ENCODE measurements at places on chromosomes 2 and 18. TPM values are rescaled to one million over a fixed set of nuclear protein-coding genes. Genes with fewer than 3 reads are reported as not detected.

Gene KCNJ3
- total RNA-seq = not detected

- DNase-seq = no peak
- peaks cover 2% of the 10 kb centered on the region for H3K4me1 ChIP-seq
- no peak overlapping the region for H3K4me3 ChIP-seq
- no peaks in the 10 kb centered on the region for H3K27me3 ChIP-seq
- no peaks in the 10 kb centered on the region for H3K36me3 ChIP-seq
- H3K27ac ChIP-seq = no peak overlapping the region
Measured at GRCh38 chr2:205086662-205087061, 541.4 kb downstream of the PARD3B start.

DNA sequence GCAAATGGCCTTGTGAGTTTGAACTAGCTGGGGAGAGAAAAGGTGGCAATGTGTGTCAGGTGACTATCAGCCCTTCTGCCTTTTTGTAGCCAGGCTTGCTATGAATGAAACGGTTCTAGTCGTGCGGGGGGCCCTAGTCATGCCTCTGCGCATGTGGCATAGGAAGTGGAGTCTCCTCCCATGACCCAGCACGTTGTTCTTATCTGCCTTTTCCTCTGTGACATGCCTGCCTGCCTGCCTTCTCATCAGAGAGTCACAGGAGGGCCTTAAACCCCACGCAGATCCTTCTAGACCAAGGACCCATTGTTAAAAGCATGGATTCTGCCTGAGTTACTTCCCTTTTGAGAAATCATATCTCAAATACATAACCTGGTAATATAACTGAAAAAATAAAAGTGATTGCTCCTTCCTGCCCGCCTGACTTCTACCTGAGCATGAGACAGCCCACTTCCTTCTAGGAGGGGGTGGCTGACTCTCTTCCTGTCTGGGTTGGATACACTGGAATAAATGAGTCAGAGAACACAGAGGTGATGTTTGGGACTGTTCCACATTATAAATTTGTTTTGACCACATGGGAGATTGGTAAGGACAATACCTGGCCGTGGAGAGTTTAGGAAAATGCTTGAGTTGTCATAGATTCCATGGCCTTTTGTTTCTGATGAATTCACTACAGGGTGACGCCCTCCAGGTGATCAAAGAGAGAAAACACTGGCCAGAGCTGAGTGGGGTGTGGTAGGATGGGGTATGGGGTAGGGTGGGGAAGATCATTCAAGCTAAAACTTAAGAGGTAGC, 49.8 kb downstream of the FBLN7 start:
- peak overlapping the region; percentile 94 for H3K27ac ChIP-seq
- peak; percentile 91 for DNase-seq
- H3K4me3 ChIP-seq = peak overlapping the region; percentile 38
- peaks cover 66% of the 10 kb centered on the region for H3K36me3 ChIP-seq
- H3K4me1 ChIP-seq = peaks cover 85% of the 10 kb centered on the region

GRCh38 chr2:157989227-157989626, 112.4 kb upstream of the UPP2 start:
- DNase-seq = no peak
- no peaks in the 10 kb centered on the region for H3K36me3 ChIP-seq

- no peak overlapping the region for H3K4me3 ChIP-seq
- H3K27ac ChIP-seq = no peak overlapping the region
- no peaks in the 10 kb centered on the region for H3K36me3 ChIP-seq
- H3K27me3 ChIP-seq = peaks cover 7% of the 10 kb centered on the region
Measured at GRCh38 chr2:95500854-95501253, 16.3 kb upstream of the TRIM43B start.

GRCh38 chr2:8886876-8887275, 49.5 kb upstream of the KIDINS220 start:
- DNase-seq = no peak
- H3K27me3 ChIP-seq = no peaks in the 10 kb centered on the region
- no peak overlapping the region for H3K4me3 ChIP-seq
- no peak overlapping the region for H3K27ac ChIP-seq
- H3K36me3 ChIP-seq = no peaks in the 10 kb centered on the region
- no peaks in the 10 kb centered on the region for H3K4me1 ChIP-seq

Gene RIT2
- total RNA-seq = not detected

DNA sequence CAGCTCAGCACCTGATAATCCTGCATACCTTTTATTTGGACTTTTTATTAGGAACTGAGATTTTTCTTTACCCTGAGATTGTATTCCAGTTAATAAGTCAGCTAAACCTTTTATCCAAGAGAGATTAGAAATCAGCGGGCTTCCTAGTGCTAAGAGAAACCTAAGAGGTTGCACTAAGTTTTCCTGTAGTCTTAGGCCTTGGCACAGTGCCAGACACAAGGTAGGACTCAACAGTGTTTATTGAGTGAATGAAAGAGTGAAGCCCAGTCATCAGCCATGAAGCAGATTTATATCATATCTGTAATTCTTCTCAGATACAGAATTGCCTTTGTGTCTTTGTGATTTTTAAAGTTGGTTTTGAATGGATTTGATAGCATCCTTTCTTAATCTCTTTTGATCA, 13.6 kb downstream of the OTX1 start:
- no peak for DNase-seq
- no peak overlapping the region for H3K27ac ChIP-seq
- peaks cover 4% of the 10 kb centered on the region for H3K36me3 ChIP-seq
- H3K4me1 ChIP-seq = peaks cover 5% of the 10 kb centered on the region
- H3K4me3 ChIP-seq = no peak overlapping the region

GRCh38 chr2:34549710-34550345, 950.7 kb upstream of the FAM98A start:
- H3K4me1 ChIP-seq = no peaks in the 10 kb centered on the region
- no peak overlapping the region for H3K27ac ChIP-seq

DNA sequence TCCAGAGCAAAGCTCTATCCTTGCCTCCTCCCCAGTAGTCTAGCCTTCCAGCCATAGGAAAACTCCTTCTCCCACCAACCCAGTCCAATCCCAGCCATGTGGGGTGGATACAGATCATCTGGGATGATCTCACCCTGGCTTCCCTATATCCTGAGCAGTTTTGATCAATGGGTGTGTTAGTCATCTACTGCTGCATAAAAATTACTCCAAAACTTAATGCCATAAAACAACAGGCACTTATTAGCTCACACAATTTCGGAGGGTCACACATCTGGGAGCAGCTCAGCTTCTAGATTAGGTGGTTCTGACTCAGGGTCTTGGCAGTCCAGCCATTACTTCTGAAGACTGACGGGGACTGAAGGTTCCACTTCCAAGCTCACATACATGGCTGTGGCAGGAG, 190.4 kb downstream of the SPP2 start:
- no peak overlapping the region for H3K27ac ChIP-seq
- H3K4me3 ChIP-seq = no peak overlapping the region
- no peaks in the 10 kb centered on the region for H3K27me3 ChIP-seq
- H3K36me3 ChIP-seq = no peaks in the 10 kb centered on the region
- DNase-seq = no peak
- H3K4me1 ChIP-seq = peaks cover 10% of the 10 kb centered on the region

DNA sequence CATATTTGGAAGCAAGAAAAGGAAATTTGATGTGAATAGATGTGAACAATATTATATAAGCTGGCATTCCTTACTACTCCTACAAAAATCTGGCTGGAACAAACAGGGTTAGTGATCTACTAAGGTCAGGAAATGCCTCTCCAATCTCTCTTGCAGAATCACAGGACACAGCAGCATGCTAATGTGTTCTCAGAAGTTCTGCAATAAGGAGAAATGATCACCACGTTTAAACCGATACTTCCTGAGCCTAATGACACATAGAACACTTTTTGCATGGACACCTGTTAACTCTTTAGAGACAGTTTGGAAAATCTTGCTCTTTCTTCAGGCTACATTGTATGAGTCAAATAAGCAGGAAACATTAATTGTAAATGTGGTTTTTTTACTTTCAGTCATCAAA, 89.6 kb upstream of the MAP3K20 start:
- no peak overlapping the region for H3K27ac ChIP-seq
- H3K4me1 ChIP-seq = peaks cover 9% of the 10 kb centered on the region
- H3K27me3 ChIP-seq = peaks cover 9% of the 10 kb centered on the region
- no peak overlapping the region for H3K4me3 ChIP-seq

Gene CTLA4
- total RNA-seq = 245 TPM

Gene UCN
- 1.9 TPM for total RNA-seq

Gene KIF5C
- total RNA-seq = 30.8 TPM

GRCh38 chr2:86400321-86400720, 40.9 kb upstream of the KDM3A start:
- DNase-seq = no peak
- peaks cover 5% of the 10 kb centered on the region for H3K27me3 ChIP-seq
- no peak overlapping the region for H3K4me3 ChIP-seq
- no peaks in the 10 kb centered on the region for H3K36me3 ChIP-seq

DNA sequence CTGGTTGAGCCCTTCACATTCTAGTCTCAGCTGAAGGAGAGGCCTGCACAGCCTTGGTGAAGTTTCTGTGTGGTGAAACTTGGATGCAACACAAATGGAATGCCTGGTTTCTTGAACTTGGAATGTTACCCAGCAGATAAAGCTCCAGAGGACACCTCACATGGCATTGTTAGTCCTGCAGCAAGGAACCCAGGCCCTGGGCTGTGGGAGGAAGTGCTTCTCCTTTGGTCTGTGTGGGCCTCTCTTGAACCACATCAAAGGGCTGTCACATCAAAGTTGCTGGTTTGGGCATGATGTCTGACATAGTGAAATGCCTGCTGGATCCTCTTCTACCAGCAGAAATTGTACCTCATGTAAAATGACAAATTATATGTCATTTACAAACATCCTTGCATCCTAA, 198.5 kb downstream of the FHOD3 start:
- no peak overlapping the region for H3K27ac ChIP-seq
- no peak overlapping the region for H3K4me3 ChIP-seq
- no peaks in the 10 kb centered on the region for H3K36me3 ChIP-seq
- DNase-seq = peak; percentile 15
- peaks cover 7% of the 10 kb centered on the region for H3K27me3 ChIP-seq
- H3K4me1 ChIP-seq = no peaks in the 10 kb centered on the region

Gene PSTPIP2
- total RNA-seq = 13.5 TPM

Gene MTA3
- total RNA-seq = 25.1 TPM

GRCh38 chr18:34604591-34604990, 105.5 kb upstream of the DTNA start:
- no peak overlapping the region for H3K27ac ChIP-seq
- no peak for DNase-seq
- no peaks in the 10 kb centered on the region for H3K36me3 ChIP-seq
- no peaks in the 10 kb centered on the region for H3K27me3 ChIP-seq

Gene PDK1
- 24.7 TPM for total RNA-seq

Gene EGR4
- total RNA-seq = 0.24 TPM

DNA sequence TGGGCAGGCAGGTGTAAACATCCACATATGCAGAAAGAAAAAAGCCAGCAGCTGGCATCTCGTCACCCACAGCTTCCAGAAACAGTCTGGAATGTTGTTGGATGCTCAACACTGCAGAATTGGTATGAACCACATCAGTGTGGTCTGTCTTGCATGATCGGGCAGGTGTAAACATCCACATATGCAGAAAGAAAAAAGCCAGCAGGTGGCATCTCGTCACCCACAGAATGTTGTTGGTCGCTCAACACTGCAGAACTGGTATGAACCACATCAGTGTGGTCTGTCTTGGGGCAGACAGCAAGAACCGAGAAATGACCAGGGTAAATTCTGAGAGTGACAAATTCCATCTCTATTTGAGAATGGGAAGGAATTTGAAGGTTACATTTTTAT, 39.6 kb downstream of the DOCK10 start:
- DNase-seq = peak; percentile 54
- peaks cover 4% of the 10 kb centered on the region for H3K36me3 ChIP-seq
- peak overlapping the region; percentile 74 for H3K27ac ChIP-seq
- H3K27me3 ChIP-seq = no peaks in the 10 kb centered on the region

DNA sequence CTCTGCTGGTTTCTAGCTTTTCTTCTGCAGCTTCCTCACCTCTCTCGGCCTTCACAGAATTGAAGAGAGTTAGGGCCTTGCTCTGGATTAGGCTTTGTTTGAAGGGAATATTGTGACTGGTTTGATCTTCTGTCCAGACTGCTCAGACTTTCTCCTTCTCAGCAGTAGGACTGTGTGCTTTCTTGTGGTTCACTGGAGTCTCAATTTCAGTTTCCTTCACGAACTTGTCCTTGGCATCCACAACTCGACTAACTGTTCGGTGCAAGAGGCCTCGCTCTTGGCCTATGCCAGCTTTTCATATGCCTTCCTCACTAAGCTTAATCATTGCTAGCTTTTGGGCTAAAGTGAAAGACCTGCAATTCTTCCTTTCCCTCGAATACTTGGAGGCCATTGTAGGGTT, 18.9 kb upstream of the SALL3 start:
- H3K4me1 ChIP-seq = no peaks in the 10 kb centered on the region
- H3K36me3 ChIP-seq = no peaks in the 10 kb centered on the region
- no peaks in the 10 kb centered on the region for H3K27me3 ChIP-seq
- DNase-seq = no peak
- H3K4me3 ChIP-seq = no peak overlapping the region

DNA sequence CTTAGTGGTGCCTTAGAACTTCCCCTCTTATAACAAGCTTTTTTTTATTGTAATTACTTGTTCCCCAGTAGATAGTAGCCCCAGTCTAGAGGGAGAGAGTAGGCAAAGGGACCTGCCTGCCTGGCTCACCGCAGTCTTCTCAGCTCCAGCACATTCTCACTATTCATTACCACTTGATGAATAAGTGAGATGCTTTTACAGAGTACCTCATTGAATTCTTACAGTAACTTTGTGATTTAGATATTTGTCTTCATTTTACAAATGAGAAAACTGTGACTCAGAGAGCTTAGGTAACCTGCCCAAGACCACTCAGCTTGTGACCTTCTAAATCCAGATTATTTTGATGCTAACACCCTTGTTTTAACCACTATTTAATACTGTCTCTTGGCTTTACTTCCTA, 77.8 kb downstream of the CHRNA1 start:
- H3K27me3 ChIP-seq = no peaks in the 10 kb centered on the region
- H3K27ac ChIP-seq = no peak overlapping the region

Gene HOXD1
- total RNA-seq = not detected

Gene SPATS2L
- total RNA-seq = 25.4 TPM

DNA sequence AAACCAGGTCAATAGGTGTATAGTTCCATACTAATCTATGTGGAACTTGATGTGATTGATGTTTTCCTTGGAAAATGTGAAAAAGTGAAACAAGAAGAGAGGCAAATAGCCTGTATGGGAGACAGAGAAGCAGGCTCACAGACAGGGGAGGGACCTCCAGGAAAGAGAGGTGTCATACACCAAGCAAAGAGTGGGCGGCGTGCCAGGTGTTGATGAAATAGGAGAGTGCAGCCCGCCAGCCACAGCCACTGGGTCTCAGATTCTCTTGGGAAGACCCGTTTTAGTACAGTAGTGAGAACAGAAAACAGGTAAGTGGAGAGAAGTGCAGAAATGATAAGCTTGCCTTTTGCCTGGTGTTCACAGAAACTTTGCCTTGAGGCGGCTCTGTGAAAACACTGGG, 301.9 kb downstream of the ZNF407 start:
- H3K4me3 ChIP-seq = no peak overlapping the region
- DNase-seq = no peak
- no peak overlapping the region for H3K27ac ChIP-seq
- H3K4me1 ChIP-seq = peaks cover 4% of the 10 kb centered on the region

Measured in activated CD4-positive, alpha-beta memory T cell treated with anti-CD3 and anti-CD28 coated beads for 36 hours (primary cell).